ENCODE measurements at places on chromosomes 2 and 18.

DNA sequence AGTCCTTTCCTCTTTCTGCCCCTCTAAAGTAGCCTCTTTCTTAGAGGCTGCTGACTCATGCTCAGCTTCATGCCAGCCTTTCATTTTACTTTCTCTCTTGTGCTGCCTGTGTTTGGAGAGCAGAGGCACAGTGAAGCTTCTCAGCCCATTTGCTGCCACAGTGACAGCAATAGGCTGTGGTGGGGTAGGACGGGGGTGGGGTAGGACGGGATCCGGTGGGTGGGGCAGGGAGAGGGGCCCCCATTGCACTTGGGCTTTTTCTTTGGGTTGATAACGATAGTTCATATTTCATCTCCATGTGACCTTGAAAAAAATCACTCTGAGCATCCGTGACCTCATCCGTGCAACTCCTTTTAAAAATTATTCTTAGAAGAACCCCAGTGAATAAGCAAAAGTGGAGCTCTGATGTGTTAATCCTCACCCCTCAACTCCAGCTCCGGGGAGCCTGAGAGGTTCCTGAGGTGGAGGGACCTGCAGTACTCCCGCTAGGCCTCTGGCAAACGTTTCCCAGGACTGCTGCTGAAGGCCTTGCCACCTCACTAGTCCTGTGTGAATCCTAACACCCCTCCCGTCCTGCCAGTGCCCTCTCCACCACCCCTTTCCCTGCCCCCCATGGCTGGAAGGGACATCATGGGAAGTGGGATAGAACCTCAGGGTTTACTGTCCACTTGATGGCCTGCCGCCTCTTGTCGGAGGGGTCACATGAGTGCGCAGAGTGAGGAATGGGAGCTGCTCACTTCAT, 70.8 kb downstream of the INPP4A start:
- no peak for DNase-seq

GRCh38 chr2:42569116-42569711, 782 bp downstream of the MTA3 start:
- DNase-seq = no peak

DNA sequence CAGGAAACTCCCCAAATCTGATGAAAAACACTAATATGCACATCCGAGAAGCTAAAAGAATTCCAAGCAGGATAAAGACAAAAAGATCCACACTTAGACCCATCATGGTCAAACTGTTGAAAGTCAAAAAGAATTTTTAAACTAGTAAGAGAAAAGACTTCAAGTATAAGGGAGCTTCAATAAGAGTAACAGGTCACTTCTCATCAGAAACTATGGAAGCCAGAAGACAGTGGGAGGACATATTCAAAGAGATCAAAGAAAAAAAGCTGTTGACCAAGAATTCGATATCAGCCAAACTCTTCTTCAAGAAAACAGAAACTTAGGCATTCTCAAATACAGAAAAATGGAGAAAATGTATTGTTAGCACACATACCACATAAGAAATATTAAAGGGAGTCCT, 50.4 kb downstream of the ZC3H8 start:
- no peak for DNase-seq

DNA sequence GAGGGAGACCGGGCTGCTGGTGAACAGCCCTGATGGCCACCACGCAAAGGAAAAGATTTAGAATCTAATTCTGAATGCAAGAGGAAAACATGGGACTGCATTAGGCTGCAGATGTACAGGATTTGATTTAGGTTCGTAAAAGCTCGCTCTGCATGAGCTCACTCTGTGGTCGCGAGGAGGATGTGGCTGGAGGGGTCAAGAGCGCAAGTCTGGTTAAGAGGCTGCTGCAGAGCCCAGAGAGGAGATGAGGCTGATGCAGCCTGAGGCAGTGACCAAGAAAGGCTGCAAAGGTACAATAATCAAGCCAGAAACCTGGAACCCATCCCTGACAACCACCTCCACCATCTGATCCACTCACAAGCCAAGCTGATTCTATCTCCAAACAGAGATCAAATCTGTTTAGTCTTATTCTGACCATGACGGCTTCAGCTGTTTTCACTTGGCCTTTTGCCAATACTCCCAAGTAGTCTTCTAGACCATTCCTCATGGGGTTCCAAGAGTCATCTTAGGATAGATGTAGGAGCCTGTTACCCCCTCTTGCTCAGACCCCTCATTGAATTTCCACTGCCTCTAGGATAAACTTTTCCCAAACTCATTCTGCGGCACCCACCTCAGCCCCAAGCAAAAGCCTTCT, 58.9 kb upstream of the ARL4C start:
- no peak for DNase-seq

GRCh38 chr2:163135256-163135655, 296.7 kb upstream of the KCNH7 start:
- no peak for DNase-seq

DNA sequence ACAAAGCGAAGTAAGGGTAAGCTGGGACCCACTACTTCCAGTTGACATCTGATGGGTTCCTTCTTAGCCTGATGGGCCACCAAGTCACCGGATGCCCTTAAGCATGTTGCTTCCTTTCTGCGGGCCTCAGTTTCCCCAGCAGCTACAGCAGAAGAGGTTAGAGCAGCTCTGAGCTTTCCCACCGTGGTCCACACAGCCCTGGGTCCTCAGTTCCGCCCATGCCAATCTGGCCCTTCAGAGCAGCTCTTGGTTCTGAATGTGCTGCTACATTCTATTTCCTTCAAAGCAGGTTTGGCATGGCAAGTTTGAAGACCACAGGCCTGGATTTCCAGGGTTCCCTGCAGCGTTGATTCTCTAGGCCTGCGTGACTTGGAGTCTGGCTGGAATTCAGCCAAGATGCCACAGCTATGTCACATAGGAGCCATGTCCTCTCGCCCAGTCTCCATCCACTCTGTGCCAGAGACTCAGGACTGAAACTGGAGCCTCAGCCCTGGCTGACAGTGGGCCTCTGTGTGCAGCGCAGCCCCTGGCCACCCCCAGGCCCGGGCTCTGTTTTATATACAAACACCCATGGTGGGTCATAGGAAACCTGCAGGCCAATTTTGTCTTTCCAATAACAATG, 79.6 kb downstream of the TFCP2L1 start:
- DNase-seq = no peak

DNA sequence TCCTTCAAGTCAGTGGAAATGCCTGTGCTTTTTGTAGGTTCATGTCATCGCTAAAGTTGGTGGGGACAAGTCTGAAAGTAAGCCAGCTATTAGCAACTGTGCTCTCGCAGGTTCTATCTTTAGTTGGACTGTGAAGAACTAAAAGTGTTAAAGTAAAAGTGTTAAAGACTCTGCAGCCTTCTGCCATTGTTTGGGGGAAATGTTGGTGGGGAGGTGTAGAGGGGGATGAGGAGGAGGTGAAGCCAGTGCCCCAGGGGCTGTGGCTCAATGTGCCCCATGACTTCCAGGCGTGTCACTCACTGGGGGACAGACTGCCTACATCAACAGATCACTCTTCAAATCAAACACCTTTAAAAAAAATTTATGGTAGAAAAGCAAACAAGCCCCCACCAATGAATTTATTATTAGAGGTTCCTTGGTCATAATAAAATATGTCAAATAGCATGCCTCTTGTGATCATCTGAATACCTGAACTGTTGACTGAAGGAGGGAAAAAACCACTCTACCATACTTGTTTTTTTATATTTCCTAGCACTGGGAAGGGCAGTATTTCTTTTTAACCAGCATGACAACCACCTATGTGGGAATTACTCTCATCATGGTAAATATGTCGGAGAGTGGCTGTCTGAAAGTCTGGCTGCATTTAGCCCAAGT, 19.3 kb downstream of the TGFA start:
- no peak for DNase-seq

- no peak for DNase-seq
Measured at GRCh38 chr2:43047187-43047780, 179.1 kb downstream of the ZFP36L2 start.

DNA sequence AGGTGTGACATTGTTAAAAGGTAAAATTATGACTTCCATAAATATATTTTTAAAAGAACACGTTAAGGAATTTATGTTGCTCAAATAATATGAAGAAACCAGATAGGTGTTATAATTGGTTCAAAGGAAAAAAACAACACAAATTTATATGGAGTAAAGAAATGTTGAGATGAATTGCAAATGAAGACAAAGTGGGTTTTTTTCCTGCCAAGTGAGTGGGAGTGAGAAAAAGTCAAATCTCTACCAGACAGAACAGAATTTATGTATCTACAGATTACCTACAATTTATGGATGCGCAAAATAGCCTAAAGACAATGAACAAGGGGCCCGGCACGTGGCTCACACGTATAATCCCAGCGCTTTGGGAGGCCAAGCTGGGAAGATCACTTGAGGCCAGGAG, 159.7 kb upstream of the SLC1A4 start:
- no peak for DNase-seq

DNA sequence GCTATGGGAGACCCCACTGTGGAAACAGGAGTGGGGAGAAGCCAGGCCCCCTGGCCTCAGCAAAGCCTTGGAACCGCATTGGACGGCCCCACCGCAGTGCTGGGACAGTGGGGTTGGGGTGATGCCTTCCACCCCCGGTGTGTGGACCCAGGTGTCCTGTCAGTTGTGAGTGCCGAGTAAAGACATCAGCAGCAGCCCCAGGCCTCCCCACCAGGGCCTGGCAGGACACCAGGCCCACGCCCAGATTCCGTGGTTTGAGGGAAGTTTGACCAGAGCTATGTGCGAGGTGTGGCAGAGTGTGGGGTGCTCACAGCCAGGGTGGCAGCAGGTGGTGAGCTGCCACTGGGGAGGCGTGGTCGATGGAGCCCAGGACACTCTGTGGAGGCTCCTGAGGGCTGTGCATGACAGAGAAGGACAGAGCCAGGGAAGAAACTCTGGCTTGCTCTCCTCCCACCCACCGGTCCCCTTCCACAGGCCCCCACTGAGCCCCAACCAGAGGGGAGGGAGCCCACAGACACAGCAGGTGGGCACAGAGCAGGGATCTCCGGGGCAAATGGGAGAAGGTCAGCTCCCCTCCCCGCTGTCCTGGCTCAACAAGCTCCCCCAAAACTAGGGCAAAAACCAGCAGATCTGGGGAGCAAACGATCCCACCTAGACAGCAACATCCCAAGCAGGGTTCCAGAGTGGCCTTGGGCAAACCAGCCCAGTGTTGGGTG, 69.1 kb downstream of the TWIST2 start:
- no peak for DNase-seq

DNA sequence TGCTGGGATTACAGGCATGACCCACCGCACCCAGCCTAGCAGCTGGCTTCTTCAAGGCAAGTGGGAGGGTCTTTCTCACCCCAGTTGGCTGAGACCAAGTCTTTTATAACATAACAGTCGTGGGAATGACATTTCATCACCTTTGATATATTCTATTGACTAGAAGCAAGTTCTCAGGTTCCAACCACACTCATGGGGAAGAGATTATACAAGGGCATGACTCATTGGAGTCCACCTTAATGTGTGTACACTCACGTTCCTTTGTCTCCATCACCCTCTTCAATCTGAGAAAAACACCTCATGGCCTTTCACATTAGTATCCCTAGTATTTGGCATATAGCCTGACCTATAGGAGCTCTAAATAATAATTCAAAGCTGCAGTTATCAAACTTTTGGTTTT, 2.8 kb upstream of the BBS5 start:
- DNase-seq = no peak
